ENCODE measurements at places on chromosomes 2 and 18. TPM values are rescaled to one million over a fixed set of nuclear protein-coding genes. Genes with fewer than 3 reads are reported as not detected.
A peak's percentile ranks its signal among the peaks of the same experiment; 100 is the strongest.

ABCB11 gene
- total RNA-seq: not detected

TLX2 gene
- 1.6 TPM for total RNA-seq

HOXD3 gene
- total RNA-seq: 4.1 TPM

APOB gene
- 2.1 TPM for total RNA-seq

CLIP4 gene
- total RNA-seq: 83.9 TPM

DNA sequence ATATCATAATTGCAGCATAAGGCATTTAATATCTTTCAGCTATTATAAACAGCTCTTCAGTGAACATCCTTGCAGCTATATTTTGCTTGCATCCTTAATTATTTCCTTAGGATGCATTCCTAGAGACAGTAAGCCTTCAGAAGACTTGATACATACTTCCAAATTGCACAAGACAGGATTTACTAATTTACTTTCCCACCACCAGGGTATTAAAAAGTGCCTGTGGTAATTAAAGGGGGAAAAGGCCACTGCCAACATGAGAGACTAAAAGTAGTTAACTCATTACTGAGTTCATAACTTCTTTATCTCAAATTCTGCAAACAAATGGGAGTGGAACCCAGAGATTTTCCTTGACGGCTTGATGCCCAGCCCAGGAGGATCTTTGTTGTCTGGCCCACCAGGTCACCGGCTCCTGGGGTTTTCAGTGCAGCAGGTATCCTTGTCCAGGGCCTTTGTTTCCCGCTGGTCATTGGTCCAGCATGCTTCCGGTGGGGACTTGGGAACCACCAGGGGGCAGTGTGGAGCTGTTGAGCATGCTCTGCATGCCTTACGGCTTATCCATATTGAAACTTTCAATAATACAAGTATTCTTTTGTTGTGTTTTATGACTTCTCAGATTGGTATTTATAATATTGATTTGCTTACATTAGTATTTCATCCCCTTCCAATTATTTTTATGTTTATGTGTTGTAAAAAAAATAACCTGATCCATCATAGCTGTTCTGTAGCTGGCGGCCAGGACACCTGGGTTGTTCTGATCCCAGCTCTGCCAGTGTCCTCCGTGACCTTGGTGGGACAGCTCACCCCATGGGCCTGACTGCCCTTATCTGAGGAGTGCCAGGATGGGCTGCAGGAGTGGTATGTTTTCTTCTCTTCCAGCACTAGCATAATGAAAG is 61.4 kb downstream of the TGOLN2 start:
- H3K36me3 ChIP-seq: no peaks in the 10 kb centered on the region
- H3K27ac ChIP-seq: peak overlapping the region; percentile 2

GRCh38 chr18:59715966-59716369 is 18.7 kb upstream of the CCBE1 start:
- no peak overlapping the region for H3K4me3 ChIP-seq
- no peaks in the 10 kb centered on the region for H3K36me3 ChIP-seq
- peaks cover 6% of the 10 kb centered on the region for H3K4me1 ChIP-seq
- no peak overlapping the region for H3K27ac ChIP-seq
- no peak for DNase-seq

DNA sequence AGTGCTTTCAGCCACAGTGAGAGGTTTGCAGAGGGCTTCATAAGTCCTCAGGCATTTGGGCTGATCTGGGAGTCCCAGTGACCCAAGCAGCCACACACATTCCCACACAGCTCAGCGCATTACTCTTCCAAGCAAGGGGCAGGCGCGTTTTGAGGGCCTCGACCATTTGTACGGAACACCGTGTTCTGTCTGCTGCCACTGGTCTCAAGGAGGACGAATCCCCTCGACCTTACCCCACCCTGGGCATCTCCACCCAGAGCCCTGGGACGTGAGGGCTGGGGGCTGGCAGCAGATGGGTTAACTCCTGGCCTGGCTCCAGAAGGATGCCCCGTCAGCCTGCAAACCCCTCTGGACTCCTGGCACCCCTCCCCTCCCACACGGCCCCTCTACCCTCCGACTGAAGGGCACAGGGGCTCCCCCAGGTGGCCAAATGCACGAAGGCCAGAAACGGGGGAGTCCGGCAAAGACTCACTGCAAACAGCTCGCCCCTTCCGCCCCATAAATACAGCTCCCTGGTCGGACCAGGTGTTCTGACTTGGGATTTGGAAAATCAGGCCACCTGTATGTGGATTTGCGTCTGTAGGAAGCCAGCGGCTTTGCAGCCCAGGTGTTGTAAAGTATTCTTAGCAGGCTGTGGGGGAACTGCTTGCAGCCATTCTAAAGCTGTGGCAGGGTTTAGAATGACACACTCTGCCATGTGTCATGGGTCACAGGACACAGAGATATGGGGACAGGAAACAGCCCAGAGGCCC is 33.6 kb upstream of the PTMA start:
- peak; percentile 90 for DNase-seq
- peaks cover 54% of the 10 kb centered on the region for H3K4me1 ChIP-seq
- H3K36me3 ChIP-seq: no peaks in the 10 kb centered on the region
- H3K4me3 ChIP-seq: no peak overlapping the region

- DNase-seq: no peak
- H3K4me1 ChIP-seq: no peaks in the 10 kb centered on the region
- H3K4me3 ChIP-seq: no peak overlapping the region
- no peaks in the 10 kb centered on the region for H3K36me3 ChIP-seq
- H3K27me3 ChIP-seq: no peaks in the 10 kb centered on the region
Observed at GRCh38 chr18:8037296-8037695, 470.2 kb downstream of the PTPRM start.

DNA sequence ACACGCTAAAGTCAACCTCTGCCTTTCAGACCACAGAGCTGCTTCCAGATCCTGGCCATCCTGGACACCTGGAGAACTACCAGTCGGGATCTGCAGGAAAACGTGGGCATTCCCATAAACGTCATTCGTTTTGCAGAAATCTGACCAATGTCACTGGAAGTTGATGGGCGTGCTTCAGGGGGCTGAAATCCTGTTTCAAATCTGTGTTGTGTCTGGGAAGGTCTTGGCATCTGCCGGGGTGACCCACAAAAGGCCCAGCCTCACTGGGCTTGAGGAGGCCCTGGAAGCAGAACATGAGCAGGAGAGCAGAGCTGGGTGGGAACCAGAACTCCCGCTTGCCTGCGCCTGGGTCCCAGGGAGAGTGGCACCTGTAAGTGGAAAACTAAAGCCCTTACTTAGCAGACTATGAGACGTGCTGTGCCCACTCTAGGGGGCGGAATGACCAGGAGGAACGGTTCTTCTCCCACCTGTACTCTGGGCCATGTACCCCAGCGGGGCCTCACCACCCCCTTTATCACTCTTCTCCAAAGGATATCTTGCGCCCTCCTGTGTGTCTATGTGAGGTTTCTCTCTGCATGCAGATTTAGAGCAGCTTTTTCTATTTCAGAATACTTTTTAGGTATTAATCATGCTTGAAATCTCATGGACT is 200.9 kb downstream of the FAM210A start:
- H3K36me3 ChIP-seq: no peaks in the 10 kb centered on the region
- DNase-seq: no peak
- H3K27ac ChIP-seq: no peak overlapping the region
- no peak overlapping the region for H3K4me3 ChIP-seq
- H3K4me1 ChIP-seq: peaks cover 17% of the 10 kb centered on the region
- H3K27me3 ChIP-seq: no peaks in the 10 kb centered on the region

GRCh38 chr2:62858231-62858832 is 152.8 kb downstream of the EHBP1 start:
- no peak overlapping the region for H3K27ac ChIP-seq
- DNase-seq: no peak
- no peak overlapping the region for H3K4me3 ChIP-seq
- H3K36me3 ChIP-seq: peaks cover 74% of the 10 kb centered on the region

- DNase-seq: no peak
Observed at GRCh38 chr2:61833971-61834370, 19.9 kb downstream of the FAM161A start.
